ENCODE measurements at places on chromosomes 5 and 9.

DNA sequence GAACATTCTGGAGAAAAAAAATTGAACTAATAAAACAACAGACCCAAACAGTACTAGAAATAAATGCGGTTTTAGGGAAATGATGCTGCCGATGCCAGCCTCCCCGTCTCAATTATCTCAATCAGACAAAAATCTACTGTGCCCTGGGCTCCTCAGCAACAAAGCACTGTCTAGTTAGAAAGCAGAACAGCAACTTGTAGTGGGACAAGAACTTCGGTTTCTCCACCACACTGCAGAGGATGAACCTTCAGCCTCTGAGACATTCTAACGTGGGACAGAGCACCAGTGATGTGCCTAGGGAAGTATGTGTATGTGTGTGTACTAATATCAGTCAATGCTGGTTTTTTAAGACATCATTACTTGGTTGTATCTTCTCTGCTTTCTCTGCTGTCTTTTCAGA lies 11.1 kb upstream of the CAST start:
- no peak for DNase-seq

- no peak for DNase-seq
These were observed 9.1 kb upstream of the MGAT1 start for GRCh38 chr5:180811623-180812124.

DNA sequence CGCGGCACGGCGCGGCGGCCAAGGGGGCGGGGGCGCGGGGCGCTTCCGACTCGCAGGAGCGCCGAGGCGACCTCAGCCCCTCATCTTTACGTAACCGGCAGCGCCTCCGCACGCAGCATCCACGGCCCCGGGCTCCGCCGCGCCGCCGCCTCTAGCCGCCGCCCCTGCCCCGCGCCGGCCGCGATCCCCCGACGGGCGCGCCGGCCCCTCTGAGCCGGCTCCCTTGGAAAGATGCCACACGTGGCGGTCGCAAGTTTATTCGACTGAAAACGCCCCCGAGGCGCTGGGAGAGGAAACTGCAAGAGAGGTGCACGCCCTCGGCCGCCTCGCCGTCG lies 1.0 kb downstream of the KLF9 start:
- DNase-seq = peak; percentile 20

DNA sequence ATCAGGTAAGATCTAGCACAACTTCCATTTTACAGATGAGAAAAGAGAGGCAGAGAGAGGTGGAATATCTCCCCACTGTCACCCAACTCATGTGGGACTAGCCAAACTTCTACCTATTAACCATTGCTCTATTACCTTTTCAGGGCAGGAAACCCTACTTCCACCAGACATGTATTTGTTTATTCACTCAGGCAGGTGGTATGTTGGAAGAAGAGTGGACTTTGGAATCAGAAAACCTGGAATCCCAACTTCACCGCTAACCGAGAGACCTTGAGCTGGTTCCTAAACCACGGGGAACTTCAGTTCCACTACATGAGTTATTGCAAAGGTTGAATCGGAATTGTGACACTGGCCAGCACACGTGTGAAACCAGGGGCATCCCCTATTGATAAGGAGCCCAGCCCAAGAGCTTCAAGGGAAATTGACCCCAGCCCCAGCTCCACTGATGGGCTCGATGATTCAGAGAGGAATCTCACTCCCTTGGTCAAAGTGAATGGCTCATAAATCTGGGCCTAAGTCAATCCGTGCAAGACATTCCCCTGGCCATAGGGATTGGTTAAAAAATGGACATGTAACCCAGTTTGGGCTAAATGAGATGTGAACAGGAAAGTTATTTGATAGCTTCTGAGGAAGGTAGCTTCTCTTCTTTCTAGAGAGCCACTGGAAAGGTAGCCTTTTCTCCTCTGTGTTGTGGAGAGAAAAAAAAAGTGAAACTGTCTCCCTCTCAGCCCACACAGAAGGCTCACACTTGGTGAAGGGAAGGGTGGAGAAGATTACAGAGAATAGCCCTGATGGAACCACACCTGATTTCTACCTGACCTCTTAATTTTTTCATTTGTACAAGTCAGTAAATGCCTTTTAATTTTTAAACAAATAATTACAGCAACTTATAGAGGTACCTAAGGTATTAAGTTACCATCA lies 5.5 kb upstream of the GLIS3 start:
- no peak for DNase-seq

DNA sequence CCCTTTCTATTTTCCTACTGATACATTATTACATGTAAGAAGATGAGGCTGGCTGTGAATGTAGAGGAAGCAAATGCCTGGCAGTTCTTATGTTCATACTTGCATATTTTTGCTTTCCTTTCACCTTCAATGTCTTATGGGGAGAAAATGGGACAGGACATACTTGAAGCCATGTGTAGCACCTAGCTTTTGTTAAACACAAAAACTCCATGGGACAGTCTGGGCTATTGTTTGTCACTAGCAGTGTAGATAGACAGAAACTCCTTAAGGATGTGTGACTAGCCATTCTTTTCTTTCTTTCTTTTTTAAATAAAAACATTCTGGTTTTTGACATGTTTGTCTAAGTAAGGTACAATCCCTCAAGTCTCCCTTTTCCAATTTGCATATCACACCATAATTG lies 122.7 kb downstream of the ARL15 start:
- DNase-seq = no peak

DNA sequence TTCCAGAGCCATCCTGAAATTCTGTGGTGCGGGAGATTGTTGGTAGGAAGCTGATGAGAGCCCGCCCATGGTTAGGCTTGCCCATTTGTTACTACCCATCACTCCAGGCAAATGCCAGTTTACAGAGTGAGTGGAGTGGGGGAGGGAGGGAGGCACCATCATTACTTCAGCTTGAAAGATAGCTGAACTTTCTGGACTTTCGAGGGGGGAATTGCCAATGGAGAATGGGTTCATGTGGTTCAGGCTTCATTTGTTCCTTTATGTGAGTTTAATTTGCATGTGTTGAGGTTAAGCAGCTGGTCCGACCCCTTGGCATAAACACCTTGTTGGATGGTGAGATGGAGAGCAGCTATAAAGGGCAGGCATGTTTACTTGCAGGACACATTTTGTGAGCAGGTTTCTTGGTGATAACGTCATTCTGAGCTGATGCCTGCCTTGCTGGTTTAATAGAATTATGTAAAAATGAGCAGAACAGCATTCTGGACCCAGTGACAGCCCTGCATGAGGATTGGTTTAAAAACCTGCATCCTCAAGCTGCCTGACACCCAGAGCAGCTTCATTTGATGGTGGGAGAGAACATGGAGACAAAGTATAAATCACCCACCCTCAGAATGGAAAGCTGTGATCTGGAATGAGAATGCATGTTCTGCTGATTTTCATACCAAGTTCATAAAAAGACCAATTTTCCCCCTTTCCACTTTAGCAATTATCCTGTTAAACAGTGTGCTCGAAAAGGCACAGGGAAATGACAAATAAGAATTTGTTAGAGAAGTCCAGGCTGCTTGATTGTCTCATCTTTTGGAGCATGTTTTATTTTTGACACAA lies 106.3 kb downstream of the TRIO start:
- no peak for DNase-seq
